Occipital lobe (tissue), 3 donors: ENCODE measurements at places on chromosomes 3 and 15.

DNA sequence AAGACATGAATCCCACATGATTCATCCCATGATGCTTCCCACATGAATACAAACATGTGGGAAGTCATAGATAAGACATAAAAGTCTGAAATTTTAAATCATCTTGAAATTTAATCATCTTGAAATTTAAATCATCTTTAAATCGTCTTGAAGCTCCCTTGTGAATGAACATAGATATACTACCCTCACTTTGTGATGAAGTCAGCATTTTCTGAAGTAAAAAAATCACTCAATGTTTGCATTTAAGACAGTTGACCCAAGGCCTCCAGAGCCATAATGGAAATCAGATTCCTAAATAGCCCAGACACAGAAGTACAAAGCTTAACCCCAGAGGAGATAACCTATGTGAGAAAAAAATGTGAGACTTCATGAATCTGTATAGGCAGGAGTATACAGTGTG is 279.4 kb downstream of the ZBBX start:
- DNase-seq, result no peak

DNA sequence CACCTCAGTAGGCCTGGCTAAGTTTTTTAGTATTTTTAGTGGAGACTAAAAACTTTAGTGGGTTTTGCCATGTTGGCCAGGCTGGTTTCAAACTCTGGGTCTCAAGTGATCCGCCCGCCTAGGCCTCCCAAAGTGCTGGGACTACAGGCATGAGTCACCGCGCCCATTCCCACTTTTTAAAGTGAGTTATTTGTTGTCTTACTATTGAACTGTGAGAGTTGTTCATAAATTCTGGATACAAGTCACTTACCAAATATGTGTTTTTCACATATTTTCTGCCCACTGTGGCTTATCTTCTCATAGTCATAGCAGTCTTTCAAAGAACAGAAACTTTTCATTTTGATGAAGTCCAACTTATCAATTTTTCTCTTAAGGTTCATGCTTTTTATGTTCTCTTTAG is 29.9 kb upstream of the SPSB4 start:
- no peak for DNase-seq

- DNase-seq, result no peak
Observed at GRCh38 chr3:170542704-170543103, 43.2 kb downstream of the SLC7A14 start.

- DNase-seq, result no peak
Observed at GRCh38 chr3:45783667-45784066, 12.7 kb downstream of the SLC6A20 start.

- DNase-seq, result no peak
Observed at GRCh38 chr3:30342318-30343060, 263.9 kb upstream of the TGFBR2 start.

DNA sequence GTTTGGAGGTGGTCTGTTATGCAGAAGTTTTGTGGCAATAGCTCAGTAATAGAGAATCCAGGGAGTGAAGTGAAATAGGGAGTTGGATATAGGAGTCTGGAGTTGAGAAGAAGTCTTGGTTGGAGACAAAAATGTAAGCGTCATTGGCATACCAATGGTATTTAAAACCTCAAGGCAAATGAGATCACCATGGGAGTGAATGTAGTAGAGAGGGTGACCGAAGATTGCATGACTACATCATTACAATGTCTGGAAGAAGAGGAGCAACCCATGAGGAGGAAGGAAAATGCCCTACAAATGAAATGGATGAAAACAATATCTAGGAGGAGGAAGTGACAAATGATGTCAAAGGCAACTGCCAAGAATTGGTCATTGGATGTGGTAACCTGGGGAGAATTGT is 54.4 kb downstream of the CNTN4 start:
- DNase-seq, result no peak

GRCh38 chr3:59882746-59883145 is 832.9 kb upstream of the CFAP20DC start:
- no peak for DNase-seq

DNA sequence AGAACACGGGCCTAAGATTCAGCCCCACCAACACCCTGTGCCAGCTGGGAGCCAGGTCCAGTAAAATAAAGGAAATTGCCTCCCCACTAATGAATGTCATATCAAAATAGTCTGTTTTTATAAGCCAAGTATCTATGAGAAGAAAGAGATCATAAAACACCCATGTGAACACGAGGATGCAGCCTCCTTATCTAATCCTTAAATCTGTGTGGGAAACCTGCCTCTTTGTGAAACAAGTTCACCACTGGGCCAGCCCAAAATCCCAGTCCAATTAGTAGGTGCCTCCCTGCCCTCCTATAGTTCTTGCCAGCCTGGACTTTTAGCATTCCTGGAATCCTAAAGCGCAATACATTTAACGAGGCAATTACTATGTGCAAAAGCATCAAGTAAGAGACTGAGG is 42.0 kb downstream of the SCAPER start:
- DNase-seq, result no peak

GRCh38 chr3:29705906-29706844 is 425.3 kb downstream of the RBMS3 start:
- no peak for DNase-seq

- DNase-seq, result no peak
Observed at GRCh38 chr15:29596266-29596665, 226.0 kb downstream of the TJP1 start.
